ENCODE measurements at places on chromosomes 1 and 21.

- no peak for DNase-seq
Measured at GRCh38 chr1:93980320-93981273, 71.4 kb upstream of the GCLM start.

DNA sequence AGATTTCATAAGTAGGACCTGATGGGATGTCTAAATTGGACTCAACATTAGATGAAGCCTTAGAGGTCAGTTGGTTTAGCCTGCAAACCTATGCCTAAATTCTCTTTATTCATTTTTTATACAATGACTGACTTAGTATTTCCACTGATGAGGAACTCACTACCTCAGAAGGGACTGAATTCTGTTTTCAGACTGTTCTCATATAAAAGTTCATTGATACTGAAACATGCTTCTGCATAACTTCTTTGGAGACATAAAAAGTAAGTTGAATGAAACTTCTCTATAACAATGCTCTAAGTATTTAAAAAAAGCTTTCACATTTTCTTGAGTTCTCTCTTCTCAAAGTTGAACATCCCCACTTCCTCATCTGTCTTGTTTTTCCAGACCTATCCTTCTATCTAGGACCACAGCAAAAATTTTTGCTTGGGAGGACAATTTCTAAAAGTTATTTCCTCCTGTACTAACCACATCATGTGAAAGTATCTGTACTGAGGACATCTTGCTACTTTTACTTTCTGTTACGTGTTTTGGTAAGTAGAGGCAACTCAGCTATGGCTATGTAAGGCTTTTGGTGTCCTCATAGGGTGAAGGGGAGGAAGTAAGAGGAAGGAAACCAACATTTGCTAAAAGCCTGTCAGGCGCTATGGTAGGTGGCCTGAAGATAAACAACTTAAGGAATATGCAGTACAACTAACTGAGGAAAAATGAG lies 64.1 kb downstream of the USP24 start:
- DNase-seq: peak; percentile 39

DNA sequence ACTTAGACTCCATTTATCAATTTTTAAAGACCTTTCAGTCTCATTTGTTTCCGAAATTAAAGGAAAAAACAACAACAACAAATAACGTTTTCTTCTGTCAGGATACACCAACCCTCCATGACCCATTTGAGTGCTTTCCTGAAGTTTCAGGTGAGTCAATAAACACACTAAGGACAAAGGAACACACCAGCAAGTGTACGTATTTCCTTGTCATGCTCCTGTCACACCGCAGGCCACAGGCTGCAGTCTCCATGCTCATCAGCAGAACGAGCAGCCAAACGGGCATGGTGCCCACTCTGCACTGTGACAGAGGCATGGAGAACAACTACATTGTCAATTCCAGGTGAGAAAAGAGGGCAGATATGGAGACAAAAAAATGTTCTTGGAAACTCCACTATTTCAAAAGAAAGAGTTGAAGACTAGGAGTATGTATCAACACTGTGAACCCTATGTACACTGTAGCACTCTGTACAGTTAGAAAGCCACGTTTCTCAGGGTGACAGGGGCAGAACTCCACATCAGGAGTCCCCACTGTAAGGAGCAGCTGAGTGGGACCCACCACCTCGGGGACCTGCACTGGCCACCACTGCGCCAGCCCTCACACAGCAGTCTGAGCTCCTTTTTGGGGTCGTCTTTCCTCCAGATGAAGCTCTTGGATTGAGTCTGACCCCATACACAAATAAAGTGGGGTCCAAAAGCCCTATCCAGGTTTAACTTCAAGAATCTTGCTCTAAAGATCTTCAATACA lies 2.6 kb downstream of the PTTG1IP start:
- no peak for DNase-seq

DNA sequence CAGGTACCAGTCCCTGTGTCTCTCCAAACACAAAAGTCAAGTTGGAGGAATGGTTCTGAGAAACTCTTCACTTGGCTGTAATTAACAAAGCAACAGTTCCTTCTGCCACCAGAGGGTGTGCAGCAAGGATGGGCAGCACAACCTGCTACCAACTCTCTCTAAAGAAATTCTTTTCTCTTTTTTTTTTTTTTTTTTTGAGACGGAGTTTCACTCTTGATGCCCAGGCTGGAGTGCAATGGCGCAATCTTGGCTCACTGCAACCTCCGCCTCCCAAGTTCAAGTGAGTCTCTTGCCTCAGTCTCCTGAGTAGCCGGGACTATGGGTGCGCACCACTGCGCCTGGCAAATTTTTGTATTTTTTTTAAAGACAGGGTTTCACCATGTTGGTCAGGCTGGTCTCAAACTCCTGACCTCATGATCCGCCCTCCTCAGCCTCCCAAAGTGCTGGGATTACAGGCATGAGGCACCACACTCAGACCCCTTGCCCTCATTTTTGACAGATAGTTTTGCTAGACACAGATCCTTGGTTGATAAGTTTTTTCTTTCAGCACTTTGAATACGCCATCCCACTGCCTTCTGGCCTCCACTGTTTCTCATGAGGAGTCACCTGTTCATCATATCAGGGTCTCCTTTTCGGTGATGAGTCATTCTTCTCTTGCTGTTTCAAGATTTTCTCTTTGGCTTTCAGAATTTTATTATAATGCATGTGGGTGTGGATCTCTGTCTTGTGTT lies 12.1 kb upstream of the DEGS1 start:
- DNase-seq: peak; percentile 32

DNA sequence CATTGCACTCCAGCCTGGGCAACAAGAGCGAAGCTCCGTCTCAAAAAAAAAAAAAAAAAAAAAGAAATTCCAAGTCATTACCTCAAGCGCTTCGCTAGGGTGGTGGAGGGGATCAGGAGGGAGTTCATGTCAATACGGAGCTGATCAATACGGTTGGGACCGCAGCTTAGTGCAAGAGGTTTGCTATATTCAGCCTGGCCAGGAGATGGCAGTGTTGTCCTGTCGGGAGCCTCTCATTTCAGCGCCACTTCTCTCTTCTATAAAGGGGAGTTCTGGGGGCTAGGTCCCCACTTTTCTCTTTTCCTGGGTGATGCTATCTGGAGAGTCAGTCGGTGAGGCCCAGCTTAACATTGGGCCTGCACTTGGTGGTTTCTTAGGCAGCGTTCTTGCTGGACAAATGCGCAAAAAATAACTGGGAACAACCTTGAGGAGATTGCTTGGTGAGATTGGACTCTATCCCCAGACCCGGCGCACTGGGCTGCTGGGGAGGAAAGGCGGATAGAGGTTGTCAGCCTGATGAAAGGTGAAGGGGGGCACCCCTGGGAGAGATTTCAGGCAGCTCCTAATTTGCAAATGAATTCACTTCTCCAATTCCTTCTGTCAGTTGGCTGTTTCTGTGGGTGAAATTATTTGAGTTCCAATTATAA lies 40.4 kb downstream of the KIAA0040 start:
- DNase-seq: peak; percentile 76

DNA sequence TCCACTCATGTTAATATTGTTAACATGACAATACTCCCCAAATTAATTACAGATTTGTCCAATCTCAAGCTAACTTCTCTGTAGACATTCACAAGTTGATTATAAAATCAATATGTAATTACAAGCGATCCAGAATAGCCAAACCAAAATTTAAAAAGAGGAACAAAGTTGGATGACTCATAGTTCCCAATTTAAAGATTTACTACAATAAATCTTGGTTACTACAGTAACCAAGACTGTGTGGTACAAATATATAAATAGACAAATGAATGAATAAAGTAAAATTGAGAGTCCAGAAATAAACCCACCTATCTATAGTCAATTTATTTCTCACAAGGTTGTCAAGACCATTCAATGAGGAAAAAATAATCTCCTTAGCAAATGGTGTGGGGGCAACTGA lies 7.1 kb upstream of the KRTAP10-4 start:
- no peak for DNase-seq

DNA sequence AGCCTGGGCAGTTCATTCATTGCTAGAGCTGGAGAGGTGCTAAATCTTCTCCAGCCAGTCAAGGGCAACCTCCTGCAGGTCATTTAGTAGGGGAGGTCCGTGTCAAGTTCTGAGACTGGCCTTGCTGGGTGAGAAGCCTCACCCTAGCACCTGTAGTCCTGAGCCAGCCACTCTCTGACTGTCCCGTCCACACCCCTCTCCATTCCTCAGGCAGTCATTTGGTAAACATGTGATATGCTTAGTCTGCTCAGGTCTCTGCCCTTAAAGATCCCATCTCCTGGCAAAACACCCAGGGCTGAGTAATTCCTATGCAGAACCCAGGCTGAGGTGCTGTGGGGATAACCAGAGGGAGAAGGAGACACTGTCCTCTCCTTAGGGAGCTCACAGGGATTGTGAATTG lies 13.7 kb upstream of the IGFN1 start:
- no peak for DNase-seq

GRCh38 chr1:99525331-99525730 lies 120.6 kb upstream of the PALMD start:
- DNase-seq: no peak

DNA sequence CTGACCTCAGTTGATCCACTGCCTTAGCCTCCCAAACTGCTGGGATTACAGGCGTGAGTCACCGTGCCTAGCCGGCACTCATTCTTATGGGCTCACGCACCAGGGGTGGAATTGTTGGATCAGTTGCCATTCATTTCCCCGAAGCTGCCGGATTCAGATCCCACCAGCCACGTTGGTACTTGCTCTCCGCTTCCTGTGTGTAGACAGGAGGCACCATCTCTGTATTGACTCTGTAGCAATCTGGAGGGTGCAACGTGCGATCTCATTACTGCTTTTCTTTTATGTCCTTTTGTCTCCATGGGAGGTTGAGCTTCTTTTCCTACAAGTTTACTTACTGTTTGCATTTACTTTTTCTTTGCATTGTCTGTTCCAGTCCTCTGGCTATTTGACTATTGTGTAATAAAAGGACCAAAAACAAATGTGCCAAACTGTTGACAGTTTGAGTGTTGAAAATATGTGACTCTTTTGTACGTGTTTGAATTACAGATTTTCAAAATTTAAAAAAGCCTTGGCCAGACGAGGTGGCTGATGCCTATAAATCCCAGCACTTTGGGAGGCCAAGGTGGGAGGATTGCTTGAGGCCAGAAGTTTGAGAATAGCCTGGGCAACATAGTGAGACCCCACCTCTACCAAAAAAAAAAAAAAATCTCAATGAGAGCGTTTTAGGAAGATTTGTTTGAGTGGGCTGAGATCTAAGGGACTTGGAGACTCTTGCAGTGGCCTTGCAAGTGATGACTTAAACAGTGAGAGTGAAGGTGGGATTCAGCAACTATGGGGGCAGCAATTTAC lies 39.1 kb downstream of the SPSB1 start:
- DNase-seq: no peak

DNA sequence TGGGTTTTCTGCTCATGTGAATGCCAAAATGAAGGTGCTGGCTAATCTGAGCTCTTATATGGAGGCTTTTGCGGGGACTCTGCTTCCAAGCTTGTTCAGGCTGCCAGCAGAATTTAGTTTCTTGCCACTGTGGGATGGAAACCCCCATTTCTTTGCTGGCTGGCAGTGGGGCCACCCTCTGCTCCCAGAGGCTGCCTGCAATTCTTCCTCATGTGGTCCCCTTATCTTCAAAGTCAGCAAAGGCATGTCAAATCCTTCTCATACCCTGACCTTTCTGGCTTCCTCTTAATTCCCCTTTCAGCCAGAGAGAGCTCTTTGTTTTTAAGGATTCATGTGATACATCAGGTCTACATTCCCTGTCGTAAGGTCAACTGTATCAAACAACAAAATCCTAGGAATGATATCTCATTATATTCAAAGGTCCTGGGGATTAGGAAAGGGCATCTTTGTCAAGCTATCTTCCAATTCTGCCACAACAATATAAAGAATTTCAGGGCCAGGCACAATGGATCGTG lies 5.2 kb upstream of the GPR161 start:
- DNase-seq: no peak

DNA sequence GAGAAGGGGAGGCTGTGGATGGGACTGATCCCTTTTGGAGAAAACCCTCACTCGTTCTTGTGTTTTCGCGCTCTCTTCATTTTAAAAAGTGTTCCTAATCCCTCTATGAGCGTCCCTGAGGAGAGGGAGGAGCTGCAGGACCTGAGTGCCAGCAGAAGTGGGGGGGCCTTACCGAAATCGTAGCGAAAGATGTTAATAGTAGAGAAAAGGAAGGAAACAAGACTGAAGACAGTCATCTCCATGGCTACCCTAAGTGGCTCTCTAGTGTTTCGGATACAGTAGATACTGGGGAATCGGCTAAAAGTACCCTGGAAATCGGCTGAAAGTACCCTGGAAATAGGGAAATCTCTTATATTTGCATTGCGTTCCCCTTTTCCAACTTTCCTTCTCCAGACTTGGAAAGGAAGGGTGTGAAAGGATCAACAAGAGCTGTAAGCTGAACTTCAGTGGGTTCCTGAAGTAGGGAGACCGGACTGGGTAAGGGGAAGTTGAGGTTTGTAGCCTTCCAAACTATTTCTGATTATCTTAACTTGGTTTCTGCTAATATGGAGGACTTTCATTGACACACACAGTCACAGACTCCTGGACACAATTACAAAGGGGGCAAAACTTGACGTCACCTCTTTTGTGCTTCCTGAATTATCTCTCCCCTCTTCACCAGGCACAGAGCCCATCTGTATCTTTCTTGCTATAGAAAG lies 486 bp upstream of the DSTYK start:
- no peak for DNase-seq

DNA sequence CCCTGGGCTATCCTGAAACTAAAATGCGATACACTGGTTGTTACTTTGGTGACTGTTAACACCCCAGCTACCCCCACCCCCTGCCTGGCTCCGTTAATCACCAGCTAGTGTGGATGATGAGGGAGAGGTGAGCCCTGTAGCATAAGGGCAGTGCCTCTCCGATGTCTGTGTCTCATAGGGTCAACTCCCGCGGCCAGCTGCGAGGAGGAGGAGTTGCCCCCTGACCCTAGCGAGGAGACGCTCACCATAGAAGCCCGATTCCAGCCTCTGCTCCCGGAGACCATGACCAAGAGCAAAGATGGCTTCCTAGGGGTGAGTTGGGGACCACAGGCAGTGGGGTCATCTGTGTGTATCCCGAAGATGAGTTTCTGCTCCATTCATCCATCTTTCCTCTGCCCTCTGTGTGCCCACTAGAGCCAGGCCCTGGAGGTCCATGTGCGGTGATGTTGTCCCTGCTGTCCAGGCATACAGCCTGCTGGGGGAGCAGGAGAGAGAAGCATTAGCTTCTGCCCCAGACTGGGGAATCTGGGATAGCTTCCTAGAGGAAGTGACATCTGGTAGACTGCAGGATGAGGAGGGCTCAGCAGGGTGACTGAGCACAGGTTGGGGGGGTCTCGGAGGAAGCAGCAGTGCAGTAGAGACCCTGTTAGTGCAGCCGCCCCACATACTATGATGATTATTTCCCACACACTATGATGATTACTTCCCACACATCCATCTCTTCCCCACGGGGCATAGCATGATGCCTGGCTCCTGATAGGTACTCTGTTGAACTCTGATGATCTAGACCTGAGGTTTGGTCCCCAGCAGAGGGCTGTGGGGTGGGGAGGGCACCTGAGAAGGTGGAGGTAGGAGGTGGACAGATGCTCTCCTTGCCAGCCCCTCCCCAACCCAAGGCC lies 5.2 kb downstream of the SELENON start:
- no peak for DNase-seq

DNA sequence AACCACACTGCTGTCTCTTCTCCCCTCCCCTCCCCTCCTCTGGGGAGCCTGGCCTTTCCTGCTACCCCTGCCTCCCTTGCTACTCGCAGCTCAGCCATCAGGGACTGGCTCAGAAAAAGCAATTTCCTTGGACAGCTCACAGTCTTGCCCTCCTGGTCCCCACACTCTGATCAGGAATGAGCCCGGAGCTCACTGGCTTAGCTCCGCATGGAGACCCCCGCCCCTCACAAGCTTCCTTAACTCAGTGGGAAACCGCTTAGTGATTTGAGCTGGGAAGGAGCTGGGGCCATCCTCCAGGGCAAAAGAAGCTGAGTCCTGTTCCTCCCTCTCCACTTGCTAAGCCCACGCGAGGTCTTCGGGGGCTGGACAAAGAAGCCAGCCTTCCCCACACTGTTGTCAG lies 70.3 kb upstream of the ACTL8 start:
- no peak for DNase-seq

All from CD8-positive, alpha-beta T cell (primary cell).